ENCODE measurements at places on chromosomes 7 and 10.

DNA sequence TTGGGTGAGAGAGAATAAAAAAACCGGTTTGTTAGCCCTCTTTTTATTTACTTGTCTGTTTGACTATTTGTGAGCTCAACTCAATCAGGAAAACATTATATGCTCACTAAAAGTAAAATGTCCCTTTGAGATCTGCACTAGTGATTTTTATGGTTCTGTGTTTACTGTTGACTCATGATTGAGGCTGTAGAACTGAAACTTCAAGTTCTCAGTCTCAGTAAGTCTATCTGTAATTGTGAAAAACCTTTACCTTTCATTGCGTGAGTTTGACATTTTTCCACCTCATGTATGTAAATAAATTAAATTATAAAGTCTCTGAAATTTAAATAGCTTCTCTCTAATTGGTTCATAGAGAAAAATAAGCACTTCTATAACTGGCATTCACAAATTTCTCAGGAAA is 17.0 kb upstream of the CASD1 start:
- no peak for DNase-seq

GRCh38 chr10:114387784-114388183 is 16.5 kb downstream of the AFAP1L2 start:
- DNase-seq, result no peak

GRCh38 chr7:104908636-104909035 is 105.4 kb upstream of the KMT2E start:
- no peak for DNase-seq

GRCh38 chr10:2038036-2038435 is 300.7 kb upstream of the ADARB2 start:
- no peak for DNase-seq

DNA sequence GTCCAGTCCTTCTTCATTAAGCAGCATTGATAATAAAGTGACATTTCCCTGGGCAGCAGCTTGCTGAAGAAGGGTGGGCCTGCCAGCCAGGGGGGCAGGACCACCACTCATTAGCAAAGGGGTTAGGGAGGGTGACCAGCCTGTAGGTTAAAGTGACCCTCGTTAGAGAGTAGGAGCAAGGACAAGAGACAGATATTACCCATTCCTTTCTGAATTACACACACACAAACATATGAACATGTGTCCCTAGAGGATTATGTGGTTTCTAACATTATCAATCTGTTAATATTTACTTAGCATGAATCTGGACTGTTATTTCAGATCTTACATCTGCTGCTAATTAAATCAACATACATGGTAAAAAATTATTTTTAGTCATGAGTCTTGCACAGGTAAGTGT is 88.9 kb downstream of the CTTNBP2 start:
- no peak for DNase-seq

GRCh38 chr7:148245381-148245780 is 345.2 kb upstream of the C7orf33 start:
- no peak for DNase-seq

DNA sequence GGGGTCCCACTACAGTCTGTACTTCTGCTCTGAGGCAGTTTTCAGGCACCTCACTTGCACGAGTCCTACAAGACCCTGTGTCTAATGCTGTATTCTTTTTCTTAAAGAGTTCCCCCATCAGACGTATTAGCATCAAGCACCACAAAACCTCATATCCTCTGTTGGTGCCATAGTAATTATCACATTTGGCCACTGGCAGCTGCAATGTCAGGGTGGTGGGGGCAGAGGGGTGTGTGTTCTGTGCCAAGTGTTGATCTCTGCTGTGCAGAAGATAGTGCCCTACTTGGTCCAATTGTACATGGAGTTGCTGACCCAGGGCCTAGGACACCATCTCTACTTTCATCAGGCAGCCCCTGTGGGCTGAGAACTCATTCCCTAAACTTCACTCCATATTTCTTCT is 20.0 kb upstream of the JAZF1 start:
- no peak for DNase-seq

DNA sequence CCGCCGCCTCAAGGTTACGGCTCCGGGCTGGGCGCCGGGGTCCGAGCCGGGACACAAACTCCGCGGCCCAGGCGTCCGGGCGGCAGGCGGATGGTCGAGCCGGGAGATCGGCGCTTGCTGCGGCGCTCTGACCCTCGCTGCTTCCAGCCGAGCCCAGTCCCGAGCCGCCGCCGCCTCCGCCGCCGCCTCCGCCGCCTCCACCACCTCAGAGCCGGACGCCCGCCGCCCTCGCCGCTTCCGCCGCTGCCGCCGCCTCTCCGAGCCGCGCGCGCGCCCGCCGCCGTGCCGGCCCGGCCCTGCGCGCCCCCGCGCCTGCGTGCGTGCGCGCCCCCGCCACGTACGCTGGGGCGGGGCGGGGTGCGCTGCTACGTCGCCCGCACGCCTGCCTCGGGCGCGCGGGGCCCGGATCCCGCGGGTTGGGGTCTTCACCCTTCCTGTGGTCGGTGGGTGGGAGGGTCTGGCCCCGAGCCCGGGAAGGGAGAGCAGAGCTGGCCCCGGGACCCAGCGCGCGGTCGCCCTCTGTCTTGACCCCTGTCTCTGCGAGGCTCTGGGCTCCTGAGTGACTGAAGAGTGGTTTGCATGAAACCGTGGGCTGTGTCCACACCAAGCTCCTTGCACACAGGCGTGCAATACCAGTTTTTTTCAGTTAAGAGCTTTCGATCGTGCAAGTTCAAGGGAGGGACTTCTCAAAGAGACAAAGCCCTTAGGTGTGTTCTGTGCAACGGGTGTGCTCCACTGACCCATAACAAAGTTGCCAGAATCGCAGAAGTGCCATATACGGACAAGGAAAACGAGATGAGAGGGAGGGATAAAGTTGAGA is at the start of gene SMURF1:
Gene SMURF1, minus strand, starts transcription at position 256 of the 820 bp plus-strand sequence. CDS start 328 bp downstream, outside the sequence.
- DNase-seq, result peak; percentile 27

DNA sequence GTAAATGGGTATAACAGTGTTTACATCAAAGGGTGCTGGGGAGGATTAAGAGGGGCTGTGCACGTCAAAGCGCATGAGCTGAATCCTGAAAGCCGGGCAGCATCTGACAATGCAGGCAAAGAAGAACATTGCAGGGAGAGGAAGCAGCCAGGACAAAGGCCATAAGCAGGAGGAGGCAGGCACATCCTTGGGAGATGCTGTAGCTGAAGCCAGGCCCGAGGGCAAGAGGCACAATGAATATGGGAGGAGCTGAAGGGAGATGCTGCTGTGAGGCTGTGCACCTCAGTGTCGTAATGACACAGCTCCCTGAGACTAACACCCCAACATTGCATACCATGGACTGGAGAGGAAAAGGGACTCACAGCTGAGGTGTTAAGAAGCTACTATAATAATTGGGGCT is 129.2 kb downstream of the BTAF1 start:
- no peak for DNase-seq

DNA sequence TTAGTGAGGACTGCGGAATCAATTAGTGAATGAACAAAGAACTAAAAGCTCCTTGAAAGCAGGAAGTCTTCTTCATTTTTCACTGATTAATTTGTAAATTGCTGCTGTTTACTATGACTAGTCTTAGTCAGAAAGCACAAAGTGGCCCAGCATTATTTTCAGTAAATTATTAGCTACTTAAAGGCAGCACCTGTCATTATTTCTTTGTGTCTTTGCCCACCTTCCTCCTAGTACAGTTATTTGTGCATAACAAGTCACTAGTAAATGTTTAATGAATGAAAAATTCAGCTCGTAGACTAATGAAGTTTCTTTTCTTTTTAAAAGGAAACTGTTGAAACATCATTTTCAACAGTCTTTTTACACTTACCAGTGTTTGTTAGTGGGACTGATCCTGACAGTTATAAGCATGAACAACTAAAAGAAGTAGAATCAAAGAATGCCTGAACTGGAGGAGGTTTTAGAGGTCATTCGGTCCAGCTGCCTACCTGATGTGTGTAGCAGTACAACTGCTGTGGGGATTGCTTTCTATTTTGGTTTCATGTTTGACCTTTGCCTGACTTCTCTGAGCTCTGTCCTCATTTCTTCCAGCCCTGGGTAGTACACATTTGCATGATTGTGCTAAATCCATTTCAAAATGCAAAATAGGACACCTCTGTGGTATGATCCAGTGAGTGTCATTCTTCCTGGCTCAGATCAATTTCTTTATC is 140.0 kb upstream of the PHYHIPL start:
- DNase-seq, result no peak

DNA sequence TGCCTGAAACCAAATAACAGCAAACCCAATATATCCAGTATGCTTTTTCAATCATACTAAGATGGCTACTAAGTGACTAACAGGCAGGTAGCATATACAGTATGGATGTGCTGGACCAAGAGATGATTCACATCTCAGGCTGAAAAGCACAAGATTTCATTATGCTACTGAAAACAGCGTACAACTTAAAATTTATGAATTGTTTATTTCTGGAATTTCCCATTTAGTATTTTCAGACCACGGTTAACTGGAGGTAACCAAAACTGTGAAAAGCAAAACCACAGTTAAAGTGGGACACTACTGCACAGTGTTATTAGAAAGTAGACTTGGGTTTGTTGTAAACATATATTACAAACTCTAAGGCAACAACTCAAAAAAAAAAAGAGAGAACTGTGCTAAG is 91.5 kb downstream of the KMT2C start:
- no peak for DNase-seq

DNA sequence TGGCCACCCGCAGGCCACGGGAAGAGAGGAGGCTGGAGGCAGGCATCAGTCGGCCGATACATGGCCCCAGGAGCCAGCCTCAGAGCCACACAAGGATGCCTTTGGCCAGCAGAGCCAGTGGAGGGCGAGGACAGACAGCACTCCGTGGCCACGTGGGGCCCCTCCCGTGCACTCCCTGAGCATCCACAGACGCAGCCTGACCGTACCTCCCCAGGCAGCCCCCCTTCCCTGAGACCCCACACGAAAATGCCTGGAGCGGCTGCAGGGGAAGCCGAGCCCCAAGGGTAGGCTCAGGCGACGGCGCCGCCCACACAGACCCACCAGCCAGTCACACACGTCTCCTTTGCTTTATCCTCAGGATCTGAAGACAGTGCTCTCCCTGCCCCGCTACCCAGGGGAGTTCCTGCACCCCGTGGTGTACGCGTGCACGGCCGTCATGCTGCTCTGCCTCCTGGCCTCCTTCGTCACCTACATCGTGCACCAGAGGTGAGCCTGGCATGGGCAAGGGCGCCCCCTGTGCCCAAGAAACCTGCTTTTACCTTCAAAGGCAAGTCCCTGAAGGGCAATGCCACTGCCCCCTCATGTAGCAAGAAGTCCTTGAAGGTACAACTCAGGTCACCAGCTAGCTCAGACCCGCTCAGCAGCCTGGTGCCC is 9.0 kb downstream of the ADGRA1 start:
- no peak for DNase-seq

- DNase-seq, result no peak
These were observed 700.3 kb upstream of the SEMA3D start for GRCh38 chr7:85887133-85887532.

DNA sequence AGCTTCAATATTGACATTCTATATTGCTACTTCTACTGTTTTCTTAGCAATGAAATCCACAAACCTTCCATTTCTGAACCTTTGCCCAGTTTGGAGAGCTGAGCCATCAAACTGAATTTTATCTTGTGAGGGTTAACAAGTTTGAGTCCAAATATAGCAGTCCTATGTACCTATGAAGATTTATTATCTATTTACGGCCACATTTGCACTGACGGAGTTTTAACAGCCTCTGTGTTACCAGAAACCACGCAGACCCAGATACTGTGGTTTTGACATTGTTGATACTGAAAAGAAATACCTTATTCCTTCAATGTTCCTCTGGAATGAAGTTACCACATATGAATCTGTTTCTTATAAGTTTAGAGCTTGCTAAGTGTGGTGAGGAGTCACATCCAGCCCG is 172.6 kb downstream of the FGFR2 start:
- DNase-seq, result no peak

GRCh38 chr7:1407892-1408291 is 51.4 kb downstream of the MICALL2 start:
- DNase-seq, result no peak

DNA sequence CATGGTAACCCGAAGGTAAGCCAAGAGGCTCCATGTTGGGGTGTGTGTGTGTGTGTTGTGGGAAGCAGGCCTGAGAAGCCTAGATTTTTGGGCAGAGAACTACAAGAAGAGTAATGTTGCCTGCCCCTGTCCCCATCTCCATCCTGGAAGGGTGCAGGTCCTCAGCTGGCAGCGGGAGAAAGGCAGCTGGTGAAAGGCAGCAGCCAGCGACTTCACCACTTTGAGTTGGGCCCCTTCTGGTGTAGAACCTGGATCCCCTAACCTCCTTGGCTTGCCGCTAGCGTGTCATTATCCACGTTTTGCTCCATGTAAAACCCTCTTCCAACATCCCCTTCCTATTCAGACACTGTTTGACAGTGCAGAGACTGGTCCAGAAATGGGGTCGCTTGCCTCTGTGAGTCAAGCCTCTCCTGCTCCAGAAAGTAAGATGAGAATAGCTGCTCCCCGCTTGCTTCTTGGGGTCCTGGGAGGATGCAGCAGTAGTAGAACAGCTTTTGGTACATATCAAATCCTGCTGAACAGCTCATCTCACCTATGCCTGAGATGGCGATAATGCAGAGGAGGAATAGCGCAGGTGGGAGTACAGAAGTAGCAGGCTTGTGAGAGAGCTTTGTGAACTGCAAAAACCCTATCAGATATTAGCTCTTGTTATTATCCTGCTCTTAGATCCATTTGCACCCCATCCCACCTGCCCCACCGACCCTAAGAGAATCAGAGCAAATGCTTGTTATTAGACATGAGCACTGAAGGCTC is 22.1 kb upstream of the CDH23 start:
- DNase-seq, result no peak

GRCh38 chr10:34235164-34235832 is 579.8 kb downstream of the PARD3 start:
- DNase-seq, result peak; percentile 20

DNA sequence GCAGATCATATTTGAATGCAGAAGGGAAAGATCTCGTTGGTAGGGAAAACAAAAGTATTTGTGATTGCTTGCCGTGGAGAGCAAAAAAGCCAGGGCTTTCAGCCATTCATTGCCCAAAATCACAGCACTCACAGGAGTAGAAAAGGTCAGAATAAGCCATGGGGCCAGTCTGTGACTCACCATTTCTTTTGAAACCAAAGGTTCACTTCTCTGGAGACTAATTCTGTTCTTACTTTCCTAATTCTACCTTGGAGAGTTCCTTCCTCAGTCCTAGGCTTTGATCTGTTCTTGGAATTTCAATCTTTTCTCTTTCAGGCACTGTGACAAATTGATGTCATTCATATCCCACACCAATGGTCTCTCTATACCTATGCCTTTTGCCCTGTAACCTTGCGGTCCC is 54.1 kb upstream of the FAM180A start:
- DNase-seq, result no peak
